ENCODE measurements at places on chromosomes 13 and 19.

DNA sequence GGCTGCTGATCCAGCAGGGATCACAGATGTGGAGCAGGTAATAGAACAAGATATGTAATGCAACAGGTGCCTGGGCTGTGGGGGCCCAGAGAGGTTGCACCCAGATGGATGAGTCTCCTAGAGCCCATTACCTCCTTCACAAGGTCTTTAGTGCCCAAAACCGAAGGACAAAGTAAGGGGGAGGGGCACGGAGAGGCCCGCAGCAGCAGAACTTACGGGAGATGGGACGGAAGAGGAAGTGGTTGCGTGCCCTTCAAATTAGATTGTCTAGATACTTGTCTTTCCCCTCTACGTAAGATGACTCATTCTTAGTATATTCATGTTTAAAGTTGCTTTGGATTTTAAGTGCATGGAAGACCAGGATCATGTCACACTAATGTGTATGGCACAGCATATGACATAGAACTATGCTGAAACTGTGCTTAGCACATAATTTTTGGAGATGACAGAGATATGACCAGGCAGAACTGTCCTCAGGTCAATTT lies 5.7 kb upstream of the MRPS31 start:
- no peak overlapping the region for H3K27ac ChIP-seq
- DNase-seq: no peak
- H3K4me3 ChIP-seq: peak overlapping the region; percentile 48
- no peaks in the 10 kb centered on the region for H3K36me3 ChIP-seq

- no peaks in the 10 kb centered on the region for H3K36me3 ChIP-seq
- no peak for DNase-seq
- no peak overlapping the region for H3K27ac ChIP-seq
These were observed 2455.2 kb downstream of the PCDH9 start for GRCh38 chr13:64774915-64775314.

DNA sequence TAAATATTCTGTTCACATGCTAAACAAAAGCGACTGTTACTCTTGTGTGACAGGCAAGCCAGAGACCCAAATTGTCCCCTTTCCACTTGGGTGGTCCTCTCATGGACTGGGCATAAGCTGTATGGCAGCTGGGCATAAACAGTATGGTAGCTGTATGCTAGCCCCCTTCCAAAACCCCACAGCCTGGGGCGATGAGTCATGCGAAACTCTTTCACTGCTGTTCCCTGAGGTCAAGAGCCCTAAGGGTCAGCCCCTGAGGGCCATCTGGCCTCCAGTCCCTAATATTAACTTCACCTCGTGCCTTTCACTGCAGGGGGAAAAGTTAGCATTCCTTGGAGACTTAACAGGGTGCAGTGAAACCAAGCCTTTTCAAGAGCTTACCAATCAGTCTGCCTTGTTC lies 45.6 kb upstream of the ZNF562 start:
- H3K4me1 ChIP-seq: no peaks in the 10 kb centered on the region
- DNase-seq: no peak
- no peaks in the 10 kb centered on the region for H3K27me3 ChIP-seq
- H3K4me3 ChIP-seq: no peak overlapping the region
- no peaks in the 10 kb centered on the region for H3K36me3 ChIP-seq
- H3K27ac ChIP-seq: no peak overlapping the region

DNA sequence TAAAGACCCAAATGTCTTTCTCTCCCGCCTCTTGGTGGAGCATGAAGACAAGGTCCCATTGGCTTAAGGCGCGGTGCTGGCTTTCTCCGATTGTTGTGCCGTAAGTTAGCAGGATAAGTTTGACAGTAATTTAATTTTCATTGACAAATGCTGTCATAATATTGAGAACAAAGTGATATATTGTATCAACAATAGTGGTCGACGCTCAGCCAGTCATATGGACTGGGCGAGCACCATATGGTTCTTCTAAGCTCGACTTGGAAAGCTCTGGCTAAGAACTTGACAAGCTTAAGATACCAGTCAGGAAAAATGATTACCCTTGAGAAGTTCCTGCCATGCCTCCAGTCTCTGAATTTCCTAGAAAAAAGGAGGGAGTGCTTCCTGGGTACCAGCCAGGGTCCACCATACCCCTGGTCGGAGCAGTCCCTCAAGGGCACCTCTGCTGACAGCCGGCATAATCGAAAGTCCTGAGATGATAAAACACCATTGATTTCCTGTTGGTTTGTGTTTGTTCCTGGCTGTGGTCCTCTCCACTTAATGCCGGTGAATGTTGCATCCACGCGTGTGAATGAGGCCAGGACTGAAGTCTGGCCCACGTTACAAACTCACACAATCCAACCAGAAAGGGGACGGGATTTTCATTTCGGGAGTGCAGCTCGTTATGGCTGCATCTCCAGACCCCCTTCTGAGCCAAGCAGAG lies 262.1 kb downstream of the ZNF536 start:
- H3K4me1 ChIP-seq: peaks cover 20% of the 10 kb centered on the region
- no peak overlapping the region for H3K27ac ChIP-seq
- DNase-seq: no peak
- H3K27me3 ChIP-seq: no peaks in the 10 kb centered on the region
- no peak overlapping the region for H3K4me3 ChIP-seq

DNA sequence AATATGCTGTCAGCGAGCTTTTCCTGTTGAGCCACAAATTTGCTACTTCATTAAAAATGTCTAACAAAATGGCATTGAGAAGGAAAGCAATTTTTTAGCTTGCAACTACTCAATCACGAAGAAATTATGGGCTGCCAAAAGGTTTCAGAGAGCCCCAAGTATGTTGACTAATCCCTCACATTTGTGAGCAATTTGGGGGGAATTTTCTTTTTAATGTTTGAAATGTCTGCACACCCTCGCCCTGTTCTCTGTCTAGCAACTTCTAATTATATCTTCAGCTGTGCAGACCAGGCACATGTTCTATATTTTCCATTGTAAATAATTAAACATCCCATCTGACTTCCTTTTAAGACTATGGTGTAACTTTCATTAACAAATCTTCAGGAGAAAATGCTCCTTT lies 192.9 kb downstream of the DCT start:
- no peak overlapping the region for H3K4me3 ChIP-seq
- H3K27ac ChIP-seq: no peak overlapping the region
- no peaks in the 10 kb centered on the region for H3K4me1 ChIP-seq
- H3K36me3 ChIP-seq: no peaks in the 10 kb centered on the region

GRCh38 chr19:35248310-35249145 lies at the start of gene LSR:
LSR (plus strand) TSS chr19:35249002; CDS start chr19:35249023, 21 bp downstream.
- no peak within 1 kb of the TSS for H3K27ac ChIP-seq
- no peak within 1 kb of the TSS for H3K4me3 ChIP-seq
- DNase-seq: no peak
- no peaks in the 10 kb centered on the region for H3K4me1 ChIP-seq
- peaks cover 51% of the 10 kb centered on the region for H3K27me3 ChIP-seq

DNA sequence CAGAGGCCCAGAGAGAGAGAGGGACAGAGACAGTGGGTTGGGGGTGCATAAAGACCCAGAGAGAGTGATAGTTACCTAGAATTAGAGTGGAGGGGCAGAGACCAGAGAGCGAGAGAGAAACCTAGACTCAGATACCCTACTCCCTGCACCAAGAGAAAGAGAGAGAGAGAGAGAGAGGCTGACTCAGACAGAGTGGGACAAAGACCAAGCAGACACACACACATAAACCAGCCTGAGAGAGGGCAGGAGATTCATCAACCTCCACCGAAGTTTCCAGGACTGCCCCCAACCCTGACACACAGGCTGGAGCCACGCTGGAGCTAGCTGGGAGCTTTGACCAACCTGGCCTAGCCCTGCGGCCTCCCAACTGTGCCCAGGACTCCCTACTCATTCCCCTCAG lies 12.9 kb downstream of the SYT3 start:
- H3K27ac ChIP-seq: no peak overlapping the region
- H3K4me3 ChIP-seq: no peak overlapping the region
- H3K36me3 ChIP-seq: no peaks in the 10 kb centered on the region
- H3K27me3 ChIP-seq: no peaks in the 10 kb centered on the region
- H3K4me1 ChIP-seq: no peaks in the 10 kb centered on the region

- no peaks in the 10 kb centered on the region for H3K36me3 ChIP-seq
- no peak for DNase-seq
- H3K4me3 ChIP-seq: no peak overlapping the region
These were observed 26.8 kb upstream of the SACS start for GRCh38 chr13:23460309-23460708.

DNA sequence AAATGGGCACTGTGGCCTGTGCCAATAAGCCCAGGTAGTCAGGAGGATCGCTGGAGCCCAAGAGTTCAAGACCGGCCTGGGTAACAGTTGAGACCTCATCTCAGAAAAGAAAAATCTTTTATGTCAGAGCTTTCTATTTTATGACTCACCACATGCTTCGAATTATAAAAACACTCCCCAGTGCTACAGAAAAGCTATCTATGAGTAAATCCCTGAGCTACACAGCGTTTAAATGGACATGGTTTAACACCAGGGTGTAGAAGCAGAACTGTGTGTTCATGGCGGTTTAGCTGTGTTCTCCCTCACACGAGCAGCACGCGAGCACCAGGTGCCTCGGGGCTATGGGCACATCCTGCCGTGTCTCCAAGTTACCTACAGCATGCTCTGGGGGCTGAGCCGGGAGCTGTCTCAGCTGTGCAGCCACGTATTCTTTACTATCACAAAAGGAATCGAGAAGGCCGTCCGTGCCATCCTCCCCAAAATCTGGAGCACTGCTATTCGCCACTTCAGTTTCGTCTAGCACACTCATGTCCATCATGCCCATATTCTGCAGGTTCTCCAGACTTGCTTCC lies 6.7 kb downstream of the SAFB2 start:
- H3K36me3 ChIP-seq: peaks cover 76% of the 10 kb centered on the region
- H3K27ac ChIP-seq: no peak overlapping the region
- no peak overlapping the region for H3K4me3 ChIP-seq
- H3K4me1 ChIP-seq: peaks cover 6% of the 10 kb centered on the region
- H3K27me3 ChIP-seq: no peaks in the 10 kb centered on the region

DNA sequence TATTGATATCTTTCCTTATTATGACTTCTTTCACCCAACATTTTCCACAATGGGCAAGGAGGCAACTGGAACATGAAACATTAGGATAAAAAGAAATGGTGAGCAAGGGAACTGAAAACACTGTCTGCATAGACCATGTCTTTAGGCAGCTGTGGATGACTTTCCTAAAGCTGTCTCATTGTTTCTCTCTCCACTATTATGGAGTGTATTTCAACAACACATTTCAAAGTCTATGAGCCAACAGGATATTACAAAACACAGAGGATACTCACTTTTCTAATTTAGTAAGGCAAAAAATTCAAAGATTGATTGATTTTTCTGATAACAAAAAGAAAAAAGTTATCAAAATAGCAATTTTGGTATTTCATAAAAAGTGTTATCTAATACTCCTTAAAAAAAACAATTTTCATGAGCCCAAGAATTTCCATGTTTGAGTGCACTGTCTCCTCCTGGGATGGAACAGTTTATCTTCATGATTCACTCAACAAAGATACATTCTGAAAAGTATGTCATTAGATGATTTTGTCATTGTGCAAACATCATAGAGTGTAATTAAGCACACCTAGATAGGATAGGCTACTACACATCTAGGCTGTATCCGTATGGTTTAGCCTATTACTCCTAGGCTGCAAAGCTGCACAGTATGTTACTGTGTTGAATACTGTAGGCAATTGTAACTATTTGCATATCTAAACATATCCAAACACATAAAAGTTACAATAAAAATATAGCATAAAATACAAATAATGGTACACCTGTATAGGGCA lies 1568.4 kb downstream of the SLITRK5 start:
- H3K36me3 ChIP-seq: no peaks in the 10 kb centered on the region
- H3K27ac ChIP-seq: no peak overlapping the region
- DNase-seq: no peak
- no peaks in the 10 kb centered on the region for H3K4me1 ChIP-seq
- H3K4me3 ChIP-seq: no peak overlapping the region

- DNase-seq: no peak
- H3K27ac ChIP-seq: no peak overlapping the region
- H3K4me3 ChIP-seq: no peak overlapping the region
These were observed 934.8 kb upstream of the SPRY2 start for GRCh38 chr13:81275666-81276258.

GRCh38 chr19:24054044-24054935 lies 32.7 kb upstream of the ZNF254 start:
- H3K27ac ChIP-seq: no peak overlapping the region
- DNase-seq: no peak
- no peak overlapping the region for H3K4me3 ChIP-seq
- H3K4me1 ChIP-seq: no peaks in the 10 kb centered on the region
- no peaks in the 10 kb centered on the region for H3K27me3 ChIP-seq
- H3K36me3 ChIP-seq: peaks cover 65% of the 10 kb centered on the region

DNA sequence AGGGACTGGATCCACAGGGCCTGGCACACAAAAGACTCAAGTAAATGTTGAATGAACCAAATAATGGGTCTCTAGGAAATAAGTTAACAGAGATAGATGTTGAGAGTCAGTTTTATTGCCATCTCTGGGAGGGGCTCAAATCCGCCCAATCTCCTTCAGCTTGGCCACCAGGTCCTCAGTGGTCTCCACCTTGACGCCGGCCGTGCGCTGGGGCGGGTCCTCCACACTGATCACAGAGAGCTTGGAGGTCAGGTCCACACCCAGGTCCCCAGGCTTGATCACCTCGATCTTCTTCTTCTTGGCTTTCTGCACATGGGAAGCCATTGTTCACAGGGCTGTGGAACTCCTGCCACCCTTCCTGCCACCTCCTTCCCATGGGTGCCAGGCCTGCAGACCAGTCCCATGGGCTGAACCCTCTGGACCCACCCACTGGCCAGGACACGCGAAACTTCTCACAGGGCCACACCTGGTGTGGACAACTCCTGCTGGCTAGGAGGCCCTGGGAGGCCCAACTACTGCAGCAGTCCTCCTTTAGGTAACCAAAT lies 3.2 kb upstream of the VSIG10L start:
- no peak for DNase-seq
- H3K27me3 ChIP-seq: no peaks in the 10 kb centered on the region
- H3K27ac ChIP-seq: no peak overlapping the region
- H3K36me3 ChIP-seq: no peaks in the 10 kb centered on the region
- no peaks in the 10 kb centered on the region for H3K4me1 ChIP-seq

DNA sequence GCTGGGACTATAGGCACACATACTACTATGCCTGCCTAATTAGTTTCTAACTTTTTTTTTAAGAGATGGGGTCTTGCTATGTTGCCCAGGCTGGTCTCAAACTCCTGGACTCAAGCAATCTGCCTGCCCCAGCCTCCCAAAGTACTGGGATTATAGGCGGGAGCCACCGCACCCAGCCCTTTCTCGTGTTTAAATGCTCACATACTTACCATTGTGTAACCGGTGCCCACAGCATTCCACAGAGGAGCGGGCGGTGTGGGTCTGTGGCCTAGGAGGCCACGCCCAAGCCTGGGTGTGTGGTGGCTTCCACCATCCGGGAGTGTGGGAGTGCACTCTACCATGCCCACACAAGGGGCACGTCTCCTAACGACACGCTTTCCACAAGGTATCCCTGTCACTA lies 7.7 kb downstream of the LMNB2 start:
- no peak overlapping the region for H3K27ac ChIP-seq
- no peak for DNase-seq
- no peaks in the 10 kb centered on the region for H3K27me3 ChIP-seq
- H3K4me3 ChIP-seq: no peak overlapping the region
- H3K36me3 ChIP-seq: peaks cover 4% of the 10 kb centered on the region
- H3K4me1 ChIP-seq: no peaks in the 10 kb centered on the region

Measured in SK-N-SH (cell line).